SW480 (cell line): ENCODE measurements at places on chromosomes 1 and 21.

GRCh38 chr1:230240446-230241086, 173.5 kb downstream of the GALNT2 start:
- DNase-seq, result no peak

DNA sequence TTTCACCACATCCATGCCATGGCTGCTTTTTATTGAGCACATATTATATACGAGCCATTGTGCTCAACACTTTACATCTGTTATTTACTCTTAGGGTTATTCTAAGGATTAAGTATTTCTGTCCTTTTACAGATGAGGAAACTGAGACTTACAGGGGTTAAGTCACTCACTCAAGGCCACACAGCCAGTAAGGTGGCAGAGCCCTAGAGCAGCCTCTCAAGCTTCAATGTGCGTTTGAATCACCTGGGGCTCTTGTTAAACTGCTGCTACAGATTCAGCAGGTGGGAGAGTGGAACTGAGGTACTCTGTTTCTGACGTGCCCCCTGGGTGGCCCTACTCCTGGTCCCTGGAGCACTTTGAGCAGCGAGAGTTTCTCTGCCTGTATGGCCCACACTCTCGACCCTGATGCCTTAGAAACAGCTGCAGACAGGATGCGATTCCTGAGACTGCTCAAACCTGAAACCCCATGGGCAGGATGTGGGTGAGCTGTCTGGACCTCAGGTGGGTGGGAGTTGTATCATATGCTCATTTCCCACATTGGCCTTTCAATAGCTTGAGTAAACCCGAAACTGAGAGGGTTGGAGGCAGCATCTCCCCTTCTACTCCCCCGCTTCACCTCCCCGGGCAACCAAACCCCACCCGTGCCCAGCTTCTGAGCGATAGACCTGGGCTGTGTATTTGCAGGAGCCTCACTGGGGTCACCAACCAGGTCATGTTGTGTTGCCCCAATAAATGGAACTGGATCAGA, 59.3 kb downstream of the MAN1C1 start:
- DNase-seq, result no peak

GRCh38 chr1:199041173-199041914, 402.5 kb downstream of the PTPRC start:
- no peak for DNase-seq

DNA sequence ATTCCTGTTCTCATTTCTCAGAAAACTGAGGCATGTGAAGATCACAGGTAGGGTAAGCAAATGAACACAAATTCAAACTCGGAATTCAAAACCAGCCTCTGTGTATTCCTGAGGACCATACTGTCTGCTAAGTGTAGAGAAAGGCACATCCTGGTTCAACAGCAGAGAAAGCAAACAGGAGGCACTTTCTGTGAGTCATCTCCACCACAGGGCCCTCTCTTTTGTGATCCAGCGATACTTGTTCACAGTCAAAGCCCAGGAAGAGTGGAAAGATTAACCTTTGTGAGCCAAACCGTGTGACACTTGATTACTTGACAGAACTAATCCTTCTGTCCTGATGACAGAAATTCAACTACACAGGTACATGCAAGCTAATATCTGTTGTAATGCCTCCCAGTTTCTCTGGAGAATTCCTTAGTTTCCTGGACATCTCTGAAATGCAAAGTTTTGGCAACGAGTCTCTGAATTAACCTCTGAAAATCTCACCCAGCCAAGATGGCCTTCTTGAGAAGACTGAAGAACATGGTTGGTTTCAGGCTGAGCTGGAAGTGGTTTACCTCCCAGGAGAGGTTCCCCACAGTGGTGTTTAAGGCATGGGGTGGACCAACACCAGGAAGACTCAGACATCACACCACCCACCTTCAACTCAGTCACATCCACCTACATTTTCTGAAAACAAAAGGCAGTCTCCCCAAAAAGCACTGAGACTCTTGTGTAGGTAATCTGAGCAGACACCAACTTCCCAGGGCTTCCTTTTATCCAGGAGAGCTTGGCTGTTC, 98.2 kb upstream of the ERG start:
- DNase-seq, result peak; percentile 39

DNA sequence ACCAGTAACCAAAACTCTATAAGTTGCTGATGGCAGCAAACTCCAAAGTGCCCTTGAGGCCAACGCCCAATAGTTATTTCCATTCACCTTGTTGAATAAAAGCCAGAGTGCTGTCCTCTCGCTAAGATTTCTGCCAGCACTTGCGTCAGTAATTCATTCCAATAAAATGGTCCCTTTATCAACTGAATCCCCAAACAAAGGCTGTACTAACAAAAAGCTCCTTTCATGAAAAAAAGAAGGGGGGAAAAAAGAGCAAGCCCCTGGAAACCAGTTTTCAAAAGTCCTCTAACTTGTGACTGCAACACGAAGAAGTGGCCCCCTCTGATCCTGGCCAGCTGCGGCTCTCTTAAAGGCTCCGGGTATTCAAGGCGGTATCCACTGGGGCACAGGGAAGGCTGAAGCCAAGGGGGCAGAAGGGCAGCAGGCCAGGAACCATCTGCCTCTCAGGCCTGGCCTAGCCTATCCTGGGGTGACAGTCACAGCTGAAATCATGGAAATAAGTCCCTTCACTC, 55.8 kb upstream of the ZNF326 start:
- DNase-seq, result no peak

GRCh38 chr1:112625696-112626095, 6.1 kb downstream of the CAPZA1 start:
- no peak for DNase-seq
